ENCODE measurements at places on chromosomes 3 and 15.

GRCh38 chr15:56894601-56895000 lies 23.8 kb upstream of the TCF12 start:
- H3K27ac ChIP-seq, result no peak overlapping the region
- DNase-seq, result no peak
- H3K36me3 ChIP-seq, result no peaks in the 10 kb centered on the region
- no peak overlapping the region for H3K4me3 ChIP-seq
- H3K4me1 ChIP-seq, result peaks cover 5% of the 10 kb centered on the region

GRCh38 chr3:41050144-41050543 lies 149.2 kb upstream of the CTNNB1 start:
- H3K4me3 ChIP-seq, result no peak overlapping the region
- no peaks in the 10 kb centered on the region for H3K27me3 ChIP-seq
- DNase-seq, result no peak

- no peaks in the 10 kb centered on the region for H3K36me3 ChIP-seq
- H3K27me3 ChIP-seq, result peaks cover 6% of the 10 kb centered on the region
- no peaks in the 10 kb centered on the region for H3K4me1 ChIP-seq
- H3K27ac ChIP-seq, result no peak overlapping the region
Measured at GRCh38 chr15:31206386-31207181, 105.1 kb upstream of the TRPM1 start.

- no peaks in the 10 kb centered on the region for H3K36me3 ChIP-seq
- H3K4me1 ChIP-seq, result no peaks in the 10 kb centered on the region
- H3K4me3 ChIP-seq, result no peak overlapping the region
- no peaks in the 10 kb centered on the region for H3K27me3 ChIP-seq
- no peak for DNase-seq
Measured at GRCh38 chr3:145326666-145327065, 834.3 kb downstream of the PLOD2 start.

DNA sequence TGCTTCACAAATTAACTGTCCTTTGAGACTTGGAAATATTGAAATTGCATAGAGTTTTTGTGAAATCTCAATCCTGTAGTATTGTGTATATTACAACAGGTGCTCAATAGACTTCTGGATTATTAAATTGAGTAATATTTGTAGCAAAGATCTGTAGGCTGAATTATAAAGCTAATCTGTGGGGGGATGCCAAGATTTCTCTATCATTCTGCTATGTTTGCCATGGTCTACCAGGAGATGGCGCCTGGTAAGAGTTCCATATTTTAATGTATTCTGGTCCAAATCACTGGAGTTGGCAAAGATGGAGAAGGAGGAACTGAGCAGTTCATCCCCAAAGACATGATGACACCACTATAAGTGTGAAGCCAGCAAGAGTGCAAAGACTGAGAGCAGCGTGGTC lies 340.9 kb upstream of the TPRG1 start:
- no peak overlapping the region for H3K4me3 ChIP-seq
- H3K4me1 ChIP-seq, result no peaks in the 10 kb centered on the region
- no peaks in the 10 kb centered on the region for H3K36me3 ChIP-seq
- DNase-seq, result no peak
- H3K27me3 ChIP-seq, result no peaks in the 10 kb centered on the region

DNA sequence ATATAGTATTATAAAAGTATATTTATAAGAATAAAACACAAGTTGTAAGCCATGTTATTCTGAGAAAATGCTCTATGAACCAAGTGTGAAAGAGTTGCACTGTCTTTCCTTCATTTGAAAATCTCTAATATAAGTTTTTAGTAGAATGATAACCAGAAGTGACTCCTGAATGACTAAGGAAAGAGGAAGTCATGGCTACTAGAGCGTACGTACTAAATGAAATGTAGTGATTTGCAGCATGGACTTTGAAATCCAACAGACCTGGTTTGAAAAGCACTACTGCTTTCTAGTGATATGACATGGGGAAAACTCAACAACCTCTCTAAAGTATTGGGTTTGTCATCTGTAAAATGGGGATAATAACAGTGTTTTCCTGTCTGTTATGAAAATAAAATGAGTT lies 10.3 kb upstream of the DNAJC13 start:
- H3K27ac ChIP-seq, result no peak overlapping the region
- H3K27me3 ChIP-seq, result no peaks in the 10 kb centered on the region
- H3K4me3 ChIP-seq, result no peak overlapping the region

DNA sequence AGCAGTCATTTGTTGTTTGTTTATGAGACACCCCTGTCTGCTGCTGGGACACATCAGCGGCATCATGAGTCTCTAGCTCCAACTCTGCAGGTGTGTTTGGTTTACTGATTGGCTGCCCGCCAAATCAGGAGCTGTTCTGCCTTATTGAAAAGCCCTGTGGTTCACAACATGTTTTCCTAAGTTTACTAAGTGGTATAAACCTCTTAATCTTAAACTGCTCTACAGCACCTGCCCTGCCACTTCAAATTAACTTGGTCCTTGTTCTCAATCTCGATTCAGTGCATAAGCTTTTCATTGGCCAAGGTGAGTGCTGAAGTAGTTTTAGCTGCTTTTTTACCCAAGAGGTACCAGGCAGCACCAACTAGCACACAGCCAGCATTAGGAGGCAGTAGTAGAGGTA lies 77.8 kb upstream of the WDR72 start:
- H3K27ac ChIP-seq, result no peak overlapping the region
- H3K36me3 ChIP-seq, result no peaks in the 10 kb centered on the region
- H3K4me3 ChIP-seq, result no peak overlapping the region
- H3K27me3 ChIP-seq, result no peaks in the 10 kb centered on the region
- H3K4me1 ChIP-seq, result peaks cover under 1% of the 10 kb centered on the region

GRCh38 chr3:153577059-153577736 lies 415.2 kb downstream of the RAP2B start:
- no peaks in the 10 kb centered on the region for H3K27me3 ChIP-seq
- H3K27ac ChIP-seq, result no peak overlapping the region
- no peaks in the 10 kb centered on the region for H3K36me3 ChIP-seq
- H3K4me1 ChIP-seq, result no peaks in the 10 kb centered on the region
- H3K4me3 ChIP-seq, result no peak overlapping the region

- H3K36me3 ChIP-seq, result peaks cover 74% of the 10 kb centered on the region
- H3K4me3 ChIP-seq, result no peak overlapping the region
- DNase-seq, result no peak
- H3K27ac ChIP-seq, result peak overlapping the region; percentile 61
- H3K27me3 ChIP-seq, result peaks cover 1% of the 10 kb centered on the region
- H3K4me1 ChIP-seq, result peaks cover 41% of the 10 kb centered on the region
Measured at GRCh38 chr3:30649572-30650318, 43.3 kb downstream of the TGFBR2 start.

GRCh38 chr3:125140818-125141595 lies 71.5 kb downstream of the SLC12A8 start:
- no peak overlapping the region for H3K4me3 ChIP-seq
- peaks cover 34% of the 10 kb centered on the region for H3K4me1 ChIP-seq
- H3K36me3 ChIP-seq, result peaks cover 7% of the 10 kb centered on the region
- H3K27me3 ChIP-seq, result peaks cover 6% of the 10 kb centered on the region
- no peak overlapping the region for H3K27ac ChIP-seq

DNA sequence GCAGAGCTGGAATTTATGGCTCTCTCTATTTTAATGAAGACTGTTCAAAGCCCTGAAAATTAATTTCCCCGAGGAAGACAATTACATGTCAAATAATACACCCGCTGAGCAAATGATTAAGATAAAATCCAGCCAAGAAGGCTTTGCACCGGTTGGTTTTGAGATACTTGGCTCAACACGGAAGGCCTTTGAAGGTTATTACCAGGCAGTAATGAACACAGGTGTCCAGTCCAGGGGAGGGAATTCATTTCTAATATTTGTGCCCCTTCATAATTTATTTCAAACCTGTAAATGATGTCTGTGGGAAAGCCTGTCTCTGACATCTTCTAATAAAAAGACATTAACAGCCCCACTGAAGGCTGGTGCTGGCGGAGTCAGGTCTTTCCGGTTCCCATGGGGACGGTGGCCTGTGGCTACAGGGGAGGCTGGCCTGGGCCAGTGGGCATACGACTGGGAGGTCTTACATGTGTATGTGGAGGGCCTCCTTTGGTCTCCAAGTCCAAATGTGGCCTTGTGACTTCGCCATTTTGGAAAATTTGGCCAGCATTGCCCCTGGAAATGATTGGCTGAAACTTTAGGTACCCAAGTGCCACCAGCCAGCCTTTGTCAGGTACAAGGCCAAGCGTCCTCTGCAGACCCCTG lies 49.9 kb upstream of the IQSEC1 start:
- H3K36me3 ChIP-seq, result no peaks in the 10 kb centered on the region
- no peak overlapping the region for H3K27ac ChIP-seq
- DNase-seq, result no peak
- H3K4me3 ChIP-seq, result no peak overlapping the region

DNA sequence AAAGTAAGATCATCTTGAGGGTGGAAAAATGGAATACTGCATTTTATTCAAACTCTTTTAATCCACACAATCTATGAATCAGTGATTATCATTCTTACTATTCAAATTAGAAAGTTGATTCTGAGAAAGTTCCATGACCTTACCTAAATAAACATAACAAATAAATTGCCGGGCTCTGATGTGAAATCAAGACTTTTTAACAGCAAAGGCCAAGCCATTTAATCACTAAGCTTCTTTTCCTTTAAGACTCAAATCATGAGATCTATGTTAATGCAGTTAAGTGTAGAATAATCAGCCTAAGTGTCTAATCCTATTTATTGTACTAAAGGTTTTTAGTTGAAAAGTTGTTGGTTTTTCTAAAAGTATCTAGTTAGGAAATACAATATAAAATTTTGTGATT lies 857.0 kb downstream of the SI start:
- no peak for DNase-seq
- H3K27ac ChIP-seq, result no peak overlapping the region
- no peaks in the 10 kb centered on the region for H3K36me3 ChIP-seq
- peaks cover 11% of the 10 kb centered on the region for H3K4me1 ChIP-seq
- no peaks in the 10 kb centered on the region for H3K27me3 ChIP-seq
- no peak overlapping the region for H3K4me3 ChIP-seq

DNA sequence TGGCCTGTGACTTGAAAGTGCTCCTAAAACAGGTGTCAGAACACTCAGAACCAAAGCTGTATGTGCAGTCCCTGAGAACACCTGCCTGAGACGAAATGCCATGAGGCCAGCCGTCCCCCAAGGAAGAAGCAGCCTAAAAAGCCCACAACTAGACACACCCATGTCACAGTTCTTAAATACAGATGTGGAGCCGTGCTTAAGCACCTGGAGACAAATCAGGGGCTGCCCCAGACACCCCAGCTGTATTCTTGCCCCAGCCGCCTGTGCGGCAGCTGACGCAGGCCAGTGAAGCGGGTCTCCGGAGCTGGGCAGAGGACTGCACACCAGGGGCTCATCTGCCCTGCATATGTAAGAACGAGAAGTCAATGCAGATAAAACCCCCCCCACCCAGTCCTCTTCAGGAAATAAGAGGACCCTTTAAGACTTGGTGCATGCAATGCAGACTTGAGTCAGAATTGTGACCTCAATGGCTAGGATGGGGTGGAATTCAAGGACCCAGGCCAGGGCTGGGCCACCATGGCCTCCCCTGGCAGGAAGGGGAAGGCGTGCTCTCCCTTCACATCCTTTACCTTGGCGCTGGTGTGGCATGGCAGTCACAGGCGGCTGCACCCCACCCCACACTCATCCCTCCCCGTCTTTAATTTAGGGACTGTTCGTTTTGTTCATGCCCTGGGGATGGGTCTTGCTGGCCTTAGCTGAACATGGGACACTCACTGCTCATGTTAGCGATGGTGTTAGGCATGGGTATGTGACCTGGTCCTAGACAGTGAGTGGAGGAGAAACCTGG lies 27.7 kb upstream of the PLXNA1 start:
- H3K36me3 ChIP-seq, result peaks cover 4% of the 10 kb centered on the region
- H3K27ac ChIP-seq, result no peak overlapping the region
- H3K4me3 ChIP-seq, result no peak overlapping the region
- peaks cover 16% of the 10 kb centered on the region for H3K27me3 ChIP-seq
- H3K4me1 ChIP-seq, result peaks cover 3% of the 10 kb centered on the region

- H3K27ac ChIP-seq, result no peak within 1 kb of the TSS
- peak; percentile 55 for DNase-seq
- H3K27me3 ChIP-seq, result peaks cover 4% of the 10 kb centered on the region
- peak within 1 kb of the TSS; percentile 59 for H3K4me3 ChIP-seq
- H3K4me1 ChIP-seq, result peaks cover 5% of the 10 kb centered on the region
Measured at GRCh38 chr3:9951962-9952805, at the start of gene PRRT3. TSS of gene PRRT3 (minus strand) at chr3:9952408. CDS start at chr3:9950115, 2,293 bp downstream.

DNA sequence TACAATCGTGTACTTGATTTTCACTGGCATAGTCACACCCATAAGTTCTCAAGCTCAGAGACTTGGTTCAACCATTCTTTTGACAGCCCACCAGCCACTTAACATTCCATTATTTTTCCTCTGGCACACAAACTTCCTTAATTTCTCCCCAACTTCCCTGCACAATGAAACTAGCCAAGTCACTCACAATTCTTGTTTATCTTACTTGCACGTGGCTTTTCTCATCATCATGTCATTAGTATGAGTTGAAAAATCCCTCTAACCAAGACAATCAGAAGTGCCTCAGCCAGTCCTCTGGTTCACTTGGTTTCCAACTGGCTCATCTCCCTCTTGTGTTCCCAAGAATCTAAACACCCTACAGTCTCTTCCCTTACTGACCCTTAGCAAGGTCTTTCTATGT lies 110.5 kb upstream of the PTPRG start:
- no peaks in the 10 kb centered on the region for H3K36me3 ChIP-seq
- no peak overlapping the region for H3K27ac ChIP-seq
- no peak overlapping the region for H3K4me3 ChIP-seq
- peaks cover 2% of the 10 kb centered on the region for H3K27me3 ChIP-seq
- peaks cover 8% of the 10 kb centered on the region for H3K4me1 ChIP-seq
- no peak for DNase-seq

GRCh38 chr3:63937661-63938651 lies 25.8 kb upstream of the SCAANT1 start:
- H3K36me3 ChIP-seq, result no peaks in the 10 kb centered on the region
- peaks cover 20% of the 10 kb centered on the region for H3K4me1 ChIP-seq
- H3K4me3 ChIP-seq, result no peak overlapping the region
- H3K27me3 ChIP-seq, result peaks cover 2% of the 10 kb centered on the region
- DNase-seq, result no peak

- peaks cover 9% of the 10 kb centered on the region for H3K4me1 ChIP-seq
- H3K4me3 ChIP-seq, result peak overlapping the region; percentile 51
Measured at GRCh38 chr15:90071220-90071807, 31.0 kb downstream of the IDH2 start.

GRCh38 chr3:156694536-156694935 lies 20.1 kb downstream of the TIPARP start:
- peaks cover 4% of the 10 kb centered on the region for H3K36me3 ChIP-seq
- H3K27me3 ChIP-seq, result no peaks in the 10 kb centered on the region
- DNase-seq, result no peak
- H3K4me1 ChIP-seq, result peaks cover 9% of the 10 kb centered on the region
- no peak overlapping the region for H3K27ac ChIP-seq
- H3K4me3 ChIP-seq, result no peak overlapping the region

DNA sequence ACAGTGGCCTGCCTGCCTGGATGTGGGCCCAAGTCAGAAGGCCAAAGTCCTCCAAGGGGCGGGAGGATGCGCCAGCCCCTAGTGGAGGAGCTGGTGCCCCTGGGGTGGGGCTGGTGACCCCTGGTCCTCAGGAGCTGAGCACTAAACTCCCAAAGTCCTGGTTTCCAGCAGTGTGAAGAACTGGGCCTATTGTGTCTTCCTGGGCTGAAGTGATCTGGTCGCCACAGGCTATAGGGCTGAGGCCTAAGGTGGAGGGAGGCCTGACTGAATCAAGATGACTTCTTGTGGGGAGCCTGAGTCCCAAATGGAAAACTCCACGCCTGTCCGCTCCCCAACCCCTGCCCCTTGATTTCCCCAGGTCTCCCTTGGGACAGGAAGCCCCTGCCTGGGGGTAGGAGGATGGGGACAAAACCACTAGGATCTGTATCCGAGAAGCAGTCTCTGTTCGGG lies 753 bp upstream of the FES start:
- H3K4me3 ChIP-seq, result no peak overlapping the region
- H3K36me3 ChIP-seq, result peaks cover 18% of the 10 kb centered on the region
- peak overlapping the region; percentile 82 for H3K27ac ChIP-seq
- H3K4me1 ChIP-seq, result peaks cover 26% of the 10 kb centered on the region
- DNase-seq, result no peak
- H3K27me3 ChIP-seq, result peaks cover 3% of the 10 kb centered on the region
